Breast epithelium (tissue), 4 donors: ENCODE measurements at places on chromosomes 13 and 19.

GRCh38 chr19:3544742-3545668 is 6.0 kb downstream of the TEKTIP1 start:
- no peak overlapping the region for H3K27ac ChIP-seq
- no peak overlapping the region for H3K4me3 ChIP-seq
- DNase-seq = no peak
- no peaks in the 10 kb centered on the region for H3K27me3 ChIP-seq

DNA sequence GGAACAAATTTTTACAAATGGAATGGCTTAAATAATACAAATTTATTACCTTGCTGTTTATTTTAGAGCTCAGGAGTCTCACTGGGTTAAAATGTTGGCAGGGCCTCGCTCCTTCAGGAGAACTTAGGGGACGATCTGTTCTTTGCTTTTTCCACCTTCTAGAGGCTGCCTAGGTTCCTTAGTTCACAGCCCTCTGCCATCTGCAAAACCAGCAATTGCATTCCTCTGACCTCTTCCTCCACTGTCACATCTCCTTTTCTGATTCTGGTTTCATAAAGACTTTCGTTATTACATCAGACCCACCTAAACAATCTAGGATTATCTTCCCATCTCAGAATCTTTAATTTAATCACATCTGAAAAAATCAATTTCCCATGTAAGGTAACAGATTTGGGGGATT is 249.6 kb upstream of the SPRY2 start:
- H3K4me1 ChIP-seq = no peaks in the 10 kb centered on the region
- DNase-seq = no peak
- no peaks in the 10 kb centered on the region for H3K27me3 ChIP-seq
- H3K36me3 ChIP-seq = no peaks in the 10 kb centered on the region
- no peak overlapping the region for H3K4me3 ChIP-seq
- H3K27ac ChIP-seq = no peak overlapping the region

DNA sequence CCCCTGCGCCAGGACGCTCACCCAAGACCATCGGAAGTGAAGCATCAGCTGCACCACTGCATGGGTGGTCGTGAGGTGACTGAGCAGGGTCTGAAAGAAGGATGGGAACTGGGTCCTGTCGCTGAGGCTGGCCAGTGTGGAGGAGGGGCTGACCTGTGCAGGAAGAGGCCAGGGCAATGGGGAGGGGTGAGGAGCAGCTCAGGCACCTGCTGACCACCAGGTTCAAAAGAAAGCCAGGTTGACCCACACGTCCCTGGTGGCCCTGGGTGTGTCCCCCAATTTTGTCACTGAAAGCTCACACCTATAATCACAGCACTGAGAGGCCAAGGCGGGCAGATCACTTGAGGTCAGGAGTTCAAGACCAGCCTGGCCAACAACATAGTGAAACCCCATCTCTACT is 13.7 kb upstream of the ZSCAN1 start:
- peaks cover 3% of the 10 kb centered on the region for H3K27me3 ChIP-seq
- H3K36me3 ChIP-seq = no peaks in the 10 kb centered on the region
- no peak for DNase-seq
- no peak overlapping the region for H3K27ac ChIP-seq
- no peaks in the 10 kb centered on the region for H3K4me1 ChIP-seq

GRCh38 chr13:113732961-113733950 is 25.8 kb upstream of the TMEM255B start:
- no peak overlapping the region for H3K4me3 ChIP-seq
- H3K4me1 ChIP-seq = no peaks in the 10 kb centered on the region
- H3K27me3 ChIP-seq = peaks cover 33% of the 10 kb centered on the region
- H3K27ac ChIP-seq = no peak overlapping the region

GRCh38 chr13:66837246-66837645 is 392.9 kb downstream of the PCDH9 start:
- no peak overlapping the region for H3K4me3 ChIP-seq
- DNase-seq = no peak
- H3K36me3 ChIP-seq = no peaks in the 10 kb centered on the region
- H3K27ac ChIP-seq = no peak overlapping the region
